ENCODE measurements at places on chromosomes 6 and 20.

DNA sequence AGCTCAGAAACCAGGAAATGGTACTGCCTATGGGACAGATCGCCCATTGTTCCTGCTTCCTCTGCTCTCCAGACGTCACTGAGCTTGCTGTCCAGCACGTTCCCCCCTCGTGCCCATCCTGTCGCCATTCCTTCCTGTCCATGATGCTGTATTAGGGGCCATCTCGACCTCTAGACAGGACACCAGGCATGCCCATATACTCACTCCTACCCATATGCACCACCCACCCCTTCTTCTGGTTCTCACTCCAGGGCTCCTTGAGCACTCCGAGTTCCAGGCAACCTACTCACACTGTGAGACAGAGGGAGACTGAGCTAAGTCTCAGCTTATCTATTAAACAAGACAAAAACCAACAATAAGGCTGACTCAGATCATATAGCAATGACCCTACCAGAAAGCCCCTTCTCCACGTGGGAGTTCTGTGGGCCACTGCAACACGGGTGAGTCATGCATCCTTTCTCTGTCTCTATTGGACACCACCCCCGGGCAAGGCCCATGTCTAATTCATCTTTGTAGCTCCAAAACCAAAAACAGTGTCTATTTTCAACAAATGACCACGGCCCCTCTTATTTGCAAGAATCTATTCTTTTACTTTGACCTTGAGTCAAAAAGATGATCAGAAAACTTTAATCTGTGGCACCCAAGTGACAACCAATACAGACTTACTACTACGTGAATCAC lies 65.7 kb downstream of the PSMG4 start:
- DNase-seq, result no peak

GRCh38 chr6:160455081-160455480 lies 106.9 kb downstream of the SLC22A3 start:
- DNase-seq, result no peak

- no peak for DNase-seq
Observed at GRCh38 chr6:2221726-2222274, 23.6 kb downstream of the GMDS start.

GRCh38 chr6:73152556-73152955 lies 72.7 kb downstream of the KHDC1L start:
- DNase-seq, result no peak

DNA sequence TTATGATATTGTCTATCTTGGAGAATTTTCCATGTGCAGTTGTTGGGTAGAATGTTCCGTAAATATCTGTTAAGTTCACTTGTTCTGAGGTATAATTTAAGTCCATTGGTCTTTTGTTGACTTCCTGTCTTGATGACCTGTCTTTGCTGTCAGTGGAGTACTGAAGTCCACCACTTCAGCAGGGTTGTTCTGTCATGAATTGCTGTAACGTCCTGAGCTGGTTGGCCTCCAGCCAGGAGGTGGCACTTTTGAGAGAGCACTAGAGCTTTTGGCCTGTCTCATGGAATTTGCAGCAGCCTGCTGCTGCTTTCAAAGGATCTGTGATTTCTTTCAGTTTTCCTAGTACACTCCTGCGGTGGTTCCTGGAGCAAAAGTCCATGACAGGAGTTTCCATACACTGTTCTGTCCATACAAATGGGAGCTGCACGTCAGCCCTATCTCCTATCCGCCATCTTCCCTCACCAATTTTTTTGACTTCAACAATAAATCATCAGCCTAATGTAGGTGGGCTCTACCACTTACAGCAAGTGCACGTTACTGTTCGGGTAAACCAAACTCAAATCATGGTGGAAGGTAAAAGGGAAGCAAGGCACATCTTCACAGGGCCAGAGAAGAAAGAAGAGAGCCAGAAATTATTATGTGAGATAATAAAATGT lies 46.9 kb upstream of the TRERF1 start:
- DNase-seq, result no peak

GRCh38 chr6:20575125-20575524 lies 40.9 kb downstream of the CDKAL1 start:
- DNase-seq, result no peak

GRCh38 chr6:72619883-72620696 lies 1.8 kb upstream of the KCNQ5 start:
- peak; percentile 23 for DNase-seq

DNA sequence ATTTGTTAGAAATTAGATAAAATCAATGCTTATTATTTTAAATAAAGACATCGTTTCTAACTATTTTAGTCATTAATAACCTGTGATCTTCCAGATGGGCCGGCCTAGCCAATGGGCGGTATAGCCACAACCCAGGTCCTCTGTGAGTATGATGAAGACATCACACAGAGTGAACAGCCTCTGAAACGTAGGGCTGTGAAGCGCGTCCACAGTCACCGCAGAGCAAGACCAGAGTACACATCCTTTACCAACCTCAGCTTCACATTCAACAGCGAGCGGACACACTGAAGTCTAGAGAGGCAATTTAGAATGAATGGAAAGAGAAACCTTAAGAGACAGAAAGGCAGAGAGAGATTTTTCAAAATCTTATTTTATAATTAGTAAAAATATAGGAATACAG lies 125.0 kb upstream of the RPS6KA2 start:
- no peak for DNase-seq

DNA sequence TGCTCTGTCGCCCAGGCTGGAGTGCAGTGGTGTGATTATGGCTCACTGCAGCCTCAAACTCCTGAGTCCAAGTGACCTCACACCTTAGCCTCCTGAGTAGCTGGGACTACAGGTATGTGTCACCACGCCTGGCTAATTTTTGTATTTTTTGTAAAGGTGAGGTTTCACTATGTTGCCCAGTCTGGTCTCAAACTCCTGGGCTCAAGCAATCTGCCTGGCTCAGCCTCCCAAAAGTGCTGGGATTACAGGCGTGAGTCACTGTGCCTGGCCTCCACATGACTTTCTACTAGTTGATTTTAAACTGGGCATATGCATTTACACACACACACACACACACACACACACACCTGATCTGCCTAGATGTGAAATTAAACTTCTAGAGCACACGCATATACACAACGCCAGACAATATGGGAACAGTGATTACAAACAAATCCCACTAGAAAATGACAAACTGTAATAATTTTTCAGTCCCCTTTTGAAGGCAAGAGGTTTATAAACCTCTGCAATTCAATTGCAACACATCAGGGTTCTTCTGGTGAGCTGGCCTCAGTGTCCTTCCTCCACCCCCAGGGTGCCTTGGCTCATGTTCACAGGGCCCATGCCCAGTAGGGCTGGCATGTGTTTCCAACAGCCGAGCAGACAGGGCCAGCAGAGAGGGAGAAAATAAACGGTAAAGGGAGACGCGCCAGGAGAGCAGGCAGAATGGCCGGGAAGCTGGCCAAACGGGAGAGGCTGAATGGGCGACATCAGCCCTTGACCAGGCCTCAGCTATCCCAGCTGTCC lies 31.2 kb downstream of the PARD6B start:
- DNase-seq, result no peak

DNA sequence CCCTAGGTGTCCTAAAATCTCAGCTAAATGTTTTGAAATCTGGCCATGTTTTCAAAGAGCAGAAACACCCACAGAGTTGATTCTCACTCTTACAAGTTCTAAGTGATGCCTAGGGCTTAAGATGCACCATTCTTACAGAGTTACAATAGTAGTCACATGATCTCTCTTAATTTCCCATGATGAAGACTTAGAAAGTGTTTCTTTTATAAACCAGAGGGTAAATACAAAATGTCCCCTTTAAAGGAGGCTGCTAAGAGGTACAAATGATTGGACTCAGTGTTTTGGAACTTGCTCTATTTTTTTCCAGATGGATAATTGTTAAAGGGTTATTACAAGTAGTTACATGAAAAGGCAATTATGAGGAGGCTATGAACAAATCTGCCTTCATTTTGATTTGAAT lies 244.6 kb downstream of the GRM1 start:
- no peak for DNase-seq

DNA sequence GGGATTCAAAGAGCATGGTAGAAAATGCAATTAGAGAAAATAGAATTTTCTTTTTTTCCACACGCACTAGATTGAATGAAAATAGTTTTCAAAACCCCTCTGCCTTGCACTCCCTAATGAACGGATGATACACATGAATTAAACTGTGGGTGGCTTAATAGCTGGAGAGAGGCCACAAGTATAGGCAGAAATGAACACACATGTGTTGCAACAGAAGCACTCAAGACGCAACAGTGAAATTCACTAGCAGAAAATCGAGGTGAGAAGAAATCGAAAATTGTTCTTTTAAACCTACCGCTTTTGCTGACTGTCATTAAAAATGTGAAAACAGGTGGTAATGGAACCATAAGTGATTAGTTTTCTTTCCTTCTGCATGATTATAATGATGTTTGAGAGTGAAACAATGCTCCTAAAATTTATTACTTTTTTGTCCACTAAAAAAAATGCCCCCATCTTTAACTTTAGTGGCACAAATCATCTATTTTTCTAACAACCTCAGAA lies 80.1 kb upstream of the SHLD1 start:
- no peak for DNase-seq

- no peak for DNase-seq
Observed at GRCh38 chr6:1285956-1286355, 25.9 kb upstream of the FOXQ1 start.

- no peak for DNase-seq
Observed at GRCh38 chr20:17895641-17896171, 72.9 kb downstream of the SNX5 start.

- DNase-seq, result peak; percentile 27
Observed at GRCh38 chr20:57622579-57623381, 2.6 kb upstream of the ZBP1 start.

- DNase-seq, result no peak
Observed at GRCh38 chr20:53679597-53680309, 86.1 kb upstream of the ZNF217 start.

GRCh38 chr6:137475103-137475502 lies 19.1 kb downstream of the OLIG3 start:
- DNase-seq, result no peak

GRCh38 chr6:56314683-56315523 lies 67.5 kb upstream of the COL21A1 start:
- DNase-seq, result no peak

DNA sequence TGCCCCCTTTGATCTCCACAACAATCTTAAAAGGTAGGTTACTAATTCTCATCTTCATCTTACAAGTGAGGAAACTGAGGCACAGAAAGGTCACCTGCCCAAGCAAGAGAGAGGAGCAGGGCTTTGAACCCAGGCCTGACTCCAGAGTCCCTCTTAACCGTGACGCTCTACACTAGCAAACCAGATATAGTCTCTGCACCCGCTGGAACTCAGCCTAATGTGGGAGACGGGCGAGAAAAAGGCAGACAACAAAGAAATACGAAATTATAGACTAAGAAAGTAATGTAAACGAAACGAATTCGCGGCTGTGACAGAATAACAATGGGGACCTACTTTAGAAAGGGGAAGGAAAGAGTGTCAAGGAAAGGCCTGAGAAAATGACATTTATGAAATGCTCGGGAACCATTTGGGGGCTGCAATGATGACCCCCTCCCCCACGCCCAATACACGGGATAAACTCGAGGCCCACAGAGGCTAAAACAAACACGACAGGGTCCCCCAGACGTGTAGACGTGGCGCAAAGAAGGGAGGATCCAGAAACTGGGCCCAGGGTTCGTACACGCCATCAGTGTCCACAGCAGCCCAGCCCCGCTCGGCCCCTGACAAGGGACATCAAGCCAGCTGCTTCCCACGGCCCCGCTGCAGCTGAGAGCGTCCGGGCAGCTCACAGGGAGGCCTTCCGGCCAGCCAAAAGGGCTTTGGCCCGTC lies 637 bp downstream of the TRPC4AP start:
- no peak for DNase-seq

GRCh38 chr6:131643855-131644460 lies 6.9 kb downstream of the ENPP3 start:
- DNase-seq, result no peak

All from activated gamma-delta T cell (primary cell).